A549 (cell line): ENCODE measurements at places on chromosomes 13 and 19. TPM values are rescaled to one million over a fixed set of nuclear protein-coding genes. Genes with fewer than 3 reads are reported as not detected.

ERF gene
- polyA plus RNA-seq, result 107 to 123 TPM (median 120 TPM) in 3 replicates

LILRB2 gene
- polyA plus RNA-seq, result not detected in 3 replicates

ZNF561 gene
- polyA plus RNA-seq, result 18.0 to 22.2 TPM (median 18.9 TPM) in 3 replicates

GRCh38 chr19:46903458-46903857 lies 42.7 kb downstream of the ARHGAP35 start:
- no peak for DNase-seq

DNA sequence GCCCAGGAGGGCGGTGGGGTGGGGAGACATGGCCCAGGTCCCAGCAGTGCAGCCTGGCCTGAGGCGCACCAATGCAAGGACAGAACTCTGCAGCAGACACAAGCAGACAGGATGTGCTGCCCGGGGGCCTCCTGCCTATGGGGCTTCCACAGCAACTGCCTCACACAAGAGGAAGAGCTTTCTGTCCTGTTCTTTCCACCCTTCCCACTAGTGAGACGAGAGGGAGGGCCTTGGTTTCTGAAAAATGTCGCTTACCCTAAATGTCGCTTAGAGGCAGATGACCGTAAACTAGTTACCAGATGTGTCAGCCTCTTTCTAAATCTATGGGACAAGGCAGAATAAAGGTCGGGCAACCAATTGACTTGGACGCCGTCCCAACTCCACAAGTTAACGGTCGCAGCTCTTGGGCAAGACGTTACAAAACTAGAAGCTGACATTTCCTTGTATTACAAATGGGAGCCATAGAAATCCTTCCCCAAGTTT lies at the start of gene LAIR1:
Gene LAIR1 (minus strand): TSS at position 157 of the 483 bp plus-strand sequence. CDS start 127 bp downstream, at position 30.
- no peak for DNase-seq

DNA sequence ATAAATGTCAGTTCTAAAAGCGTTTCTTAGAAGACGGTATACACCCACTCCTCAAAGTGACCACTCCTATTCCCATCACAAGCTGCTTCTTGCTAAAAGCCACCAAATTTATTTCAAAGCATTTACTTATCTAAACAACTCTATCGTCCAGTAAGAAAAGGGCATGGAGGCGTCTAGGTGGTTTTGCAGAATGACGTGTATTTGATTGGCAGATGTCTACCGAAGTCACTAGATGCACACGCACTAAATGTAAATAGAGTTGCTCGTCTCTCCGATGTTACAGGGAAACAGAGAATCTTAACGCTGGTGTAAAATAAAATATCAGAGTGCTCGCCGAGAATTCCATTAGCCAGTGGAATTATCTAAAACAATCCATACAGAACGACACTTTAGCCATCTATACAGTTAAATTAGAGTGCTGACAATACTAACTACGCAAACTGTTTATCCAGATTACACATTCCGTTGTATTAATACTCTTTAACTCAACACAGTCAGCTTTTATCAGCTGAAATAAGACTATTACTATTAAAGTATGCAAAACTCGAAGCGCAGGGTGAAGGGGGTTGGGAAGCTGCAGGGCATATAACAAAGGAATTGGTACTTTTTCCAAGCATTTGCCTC lies 1.9 kb downstream of the KLF12 start:
- no peak for DNase-seq

- DNase-seq, result no peak
Measured at GRCh38 chr13:80036845-80037504, 304.0 kb downstream of the SPRY2 start.

DNA sequence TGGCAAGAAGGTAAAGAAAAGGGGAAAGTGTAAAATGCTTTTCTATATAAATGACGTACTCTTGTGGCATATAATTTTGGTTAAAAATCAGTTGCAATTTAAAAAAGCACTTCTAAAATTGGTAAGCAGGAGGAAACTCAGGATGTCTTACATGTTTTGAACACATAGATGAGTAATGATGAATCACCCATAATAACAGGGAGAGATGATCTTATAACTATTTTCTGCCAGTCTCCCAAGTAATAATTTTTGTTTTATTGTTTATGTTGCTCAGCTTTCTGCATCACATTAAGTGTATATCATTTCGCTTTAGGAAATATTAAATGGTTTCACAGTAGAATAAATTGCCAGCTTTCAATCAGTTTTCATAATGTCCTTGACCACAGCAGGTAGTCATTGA lies 1430.7 kb upstream of the PCDH20 start:
- no peak for DNase-seq

GRCh38 chr13:28173793-28174192 lies 35.4 kb downstream of the PAN3 start:
- no peak for DNase-seq

DNA sequence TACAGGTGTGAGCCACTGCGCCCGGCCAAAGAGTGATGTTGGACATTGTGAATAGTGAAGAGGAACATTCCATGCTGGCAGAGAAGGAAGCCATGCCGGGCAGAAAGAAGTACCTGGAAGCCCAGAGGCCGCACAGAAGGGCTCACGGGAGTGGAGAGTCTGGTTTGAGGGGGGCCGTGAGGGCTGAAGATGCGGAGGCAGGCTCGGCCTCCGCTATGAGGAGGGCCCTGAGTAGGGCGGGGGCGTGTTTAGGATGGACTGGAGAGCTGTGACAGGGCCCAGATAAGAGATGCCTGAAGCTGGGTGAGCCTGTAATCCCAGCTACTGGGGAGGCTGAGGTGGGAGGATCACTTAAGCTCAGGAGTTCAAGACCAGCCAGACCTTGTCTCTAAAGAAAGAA lies 1.6 kb downstream of the JOSD2 start:
- no peak for DNase-seq

DNA sequence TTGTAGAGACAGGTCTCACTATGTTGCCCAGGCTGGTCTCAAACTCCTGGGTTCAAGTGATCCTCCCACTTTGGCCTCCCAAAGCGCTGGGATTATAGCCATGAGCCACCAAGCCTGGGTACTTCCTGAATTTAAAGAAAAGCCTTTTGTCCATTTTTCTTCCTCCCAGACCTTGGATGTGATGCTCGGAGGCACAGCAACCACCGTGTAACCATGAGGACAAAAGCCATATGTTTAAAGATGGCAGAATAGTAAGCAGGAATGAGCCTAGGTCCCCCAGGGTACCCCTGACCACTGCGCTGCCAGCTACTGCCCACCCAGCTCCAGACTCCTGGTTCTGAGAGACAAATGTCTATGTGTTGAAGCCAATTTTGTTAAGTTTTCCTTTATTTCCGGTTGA lies 31.1 kb downstream of the ZC3H4 start:
- no peak for DNase-seq

DNA sequence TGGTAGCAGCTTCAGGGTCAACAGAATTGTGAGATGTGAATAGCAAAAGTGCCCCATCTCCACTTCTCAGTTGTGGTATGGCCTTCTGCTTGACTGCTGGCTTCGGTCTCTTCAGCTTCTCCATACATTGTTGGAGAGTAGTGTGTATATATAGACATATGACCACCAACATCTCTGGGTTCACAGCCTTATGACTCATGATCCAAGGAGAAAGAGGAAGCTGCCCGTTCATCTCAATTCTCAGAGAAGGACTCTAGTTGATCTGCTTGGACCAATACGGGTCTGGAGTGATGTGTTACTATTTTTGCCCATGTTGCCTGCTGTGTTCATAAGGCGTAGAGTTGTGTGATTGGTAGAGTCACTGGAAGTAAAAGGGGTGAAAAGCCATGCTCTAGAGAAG lies 3.6 kb upstream of the COMMD6 start:
- DNase-seq, result no peak

GRCh38 chr19:13051557-13052165 lies 51.0 kb downstream of the LYL1 start:
- no peak for DNase-seq
